ENCODE measurements at places on chromosomes 4 and X. TPM values are rescaled to one million over a fixed set of nuclear protein-coding genes. Genes with fewer than 3 reads are reported as not detected.

DNA sequence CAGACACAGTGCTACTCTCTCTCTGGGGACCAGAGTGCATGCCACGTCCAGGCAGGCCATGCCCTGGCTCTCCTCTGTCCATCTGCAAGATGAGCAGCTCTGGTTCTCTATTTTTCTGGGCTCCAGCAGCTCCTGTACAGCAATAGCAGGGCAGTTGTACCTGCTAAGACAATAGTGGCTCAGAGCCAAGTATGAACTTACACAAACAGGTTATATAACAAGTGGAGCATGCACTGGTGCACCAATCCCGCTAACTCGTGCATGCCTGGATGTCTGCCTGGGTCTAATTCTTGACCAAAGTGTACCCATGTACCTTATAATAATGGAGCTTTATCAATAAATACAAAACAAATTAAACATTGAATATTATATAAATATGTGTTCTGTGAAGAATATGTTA lies 392.3 kb downstream of the CENPC start:
- no peak for DNase-seq

GRCh38 chr4:74932832-74933561 lies at the start of gene PARM1:
PARM1 (plus strand) TSS chr4:74933116; CDS start chr4:74933328, 212 bp downstream.
- peak; percentile 85 for DNase-seq

- no peak for DNase-seq
Measured at GRCh38 chrX:43644124-43644701, 11.9 kb upstream of the MAOA start.

DNA sequence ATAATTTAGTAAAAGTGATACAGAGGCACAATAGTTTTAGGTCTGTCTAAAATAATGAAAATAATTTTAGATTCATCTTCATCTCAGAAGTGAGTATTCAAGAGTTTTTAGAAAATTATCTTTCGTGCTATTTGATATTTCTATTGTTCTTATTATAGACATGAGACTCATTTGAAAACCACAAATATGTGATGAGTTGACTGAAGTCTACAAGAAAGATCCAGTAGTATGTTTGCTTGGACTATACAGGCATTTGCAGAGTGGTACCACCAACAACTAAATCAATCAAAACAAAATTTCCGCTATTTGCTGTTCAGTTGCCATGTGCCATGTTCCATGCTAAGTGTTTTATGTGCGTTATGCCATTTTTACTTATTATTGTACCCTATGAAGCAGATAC lies 1318.5 kb downstream of the STIM2 start:
- no peak for DNase-seq

DNA sequence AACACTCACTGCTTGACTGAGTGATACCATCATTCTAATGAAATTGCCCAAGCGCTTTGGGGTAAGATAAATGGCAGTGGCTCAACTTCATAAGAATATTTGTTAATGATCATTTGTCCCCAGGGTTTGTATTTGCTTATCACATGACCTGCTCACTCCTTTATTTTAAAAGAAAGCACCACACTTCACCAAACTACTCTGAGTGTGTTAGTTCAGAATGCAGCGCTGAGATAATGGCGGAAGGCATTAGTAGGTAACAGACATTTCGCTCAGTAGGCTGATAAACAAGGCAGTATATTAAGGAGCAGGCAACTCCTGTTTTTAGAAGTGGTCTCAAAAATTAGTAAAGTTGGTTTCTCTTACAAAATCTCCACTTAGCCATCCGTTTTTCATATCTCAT lies 1.6 kb downstream of the SNX25 start:
- DNase-seq = no peak

DNA sequence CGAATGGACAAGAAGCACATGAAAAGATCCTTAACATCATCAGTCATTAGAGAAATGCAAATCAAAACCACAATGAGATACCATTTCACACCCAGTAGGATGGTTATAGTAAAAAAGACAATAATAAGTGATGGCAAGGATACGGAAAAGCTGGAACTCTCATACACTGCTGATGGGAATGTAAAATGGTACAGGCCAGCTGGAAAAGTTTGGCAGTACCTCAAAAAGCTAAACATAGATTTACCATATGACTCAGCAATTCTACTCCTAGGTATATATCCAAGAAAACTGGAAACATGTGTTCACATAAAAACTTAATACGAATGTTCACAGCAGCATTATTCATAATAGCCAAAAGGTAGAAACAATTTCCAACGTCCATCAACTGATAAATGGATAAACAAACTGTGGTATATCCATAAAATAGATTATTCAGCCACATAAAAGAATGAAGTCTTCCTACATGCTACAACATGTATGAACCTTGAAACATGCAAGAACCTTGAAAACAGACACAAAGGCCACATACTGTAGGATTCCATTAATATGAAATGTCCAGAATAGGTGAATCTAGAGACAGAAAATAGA lies 11.9 kb downstream of the RPS6KA3 start:
- no peak for DNase-seq

DNA sequence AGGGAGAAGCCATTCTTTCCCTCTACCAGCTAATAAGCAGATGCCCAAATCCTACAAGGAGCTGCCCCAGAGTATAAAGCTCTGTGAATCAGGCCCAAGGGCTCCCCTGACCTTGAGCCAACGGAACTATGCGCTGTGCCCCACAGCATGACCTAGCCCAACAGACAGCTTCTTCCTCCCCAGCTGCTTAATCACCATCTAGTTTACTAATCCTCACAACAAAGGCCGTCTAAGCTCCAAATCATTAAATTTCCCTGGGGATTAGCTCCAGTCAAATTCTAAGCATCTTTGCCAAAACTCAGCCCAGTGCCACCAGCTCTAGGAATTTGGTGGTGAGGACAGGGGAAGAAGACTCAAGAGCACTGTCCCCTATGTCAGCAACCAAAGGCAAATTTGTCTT lies 113.1 kb downstream of the SHROOM4 start:
- DNase-seq = no peak

DNA sequence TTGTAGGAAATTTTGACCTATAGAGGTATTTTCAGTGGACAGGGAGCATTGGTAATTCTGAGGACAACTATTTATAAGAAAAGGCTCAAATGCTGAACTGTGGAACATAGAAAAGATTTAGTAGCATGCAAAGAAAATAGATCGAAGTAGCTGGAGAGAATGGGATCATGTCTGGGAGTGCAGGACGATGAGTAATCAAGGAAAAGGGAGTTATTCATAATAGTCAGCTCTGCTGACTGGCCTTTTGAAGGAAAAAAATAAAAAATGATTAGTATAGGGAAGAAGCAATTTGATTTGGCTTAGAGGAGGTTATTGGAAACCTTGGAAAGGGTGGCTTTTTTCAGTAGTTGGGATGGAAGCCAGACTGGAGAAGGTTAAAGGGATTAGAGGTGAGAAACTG lies 22.9 kb upstream of the ANK2 start:
- DNase-seq = no peak

DNA sequence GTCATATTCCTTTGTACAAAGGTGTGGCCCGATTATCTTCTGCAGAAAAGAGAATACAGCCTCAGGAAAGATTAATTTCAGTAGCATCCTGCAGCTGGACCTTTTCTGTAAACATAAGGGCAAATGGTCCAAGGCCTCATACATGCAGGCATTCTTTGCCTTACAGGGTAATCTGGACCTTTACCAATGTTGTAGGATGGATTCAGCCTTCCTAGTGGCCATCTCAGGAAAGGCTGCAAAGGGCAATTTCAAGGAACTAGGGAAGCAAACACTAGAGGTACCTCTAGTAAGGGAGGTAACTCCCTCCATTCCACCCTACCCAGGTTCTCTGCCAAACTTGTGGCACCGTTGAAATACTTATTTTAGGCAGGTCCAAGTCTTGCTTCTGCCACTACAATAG lies 43.0 kb downstream of the UGT2B28 start:
- no peak for DNase-seq

- no peak for DNase-seq
Measured at GRCh38 chr4:169070895-169071218, 60.8 kb upstream of the CBR4 start.

- DNase-seq = no peak
Measured at GRCh38 chrX:10900585-10901289, 210.4 kb upstream of the HCCS start.

GRCh38 chrX:13293700-13294099 lies 26.2 kb downstream of the ATXN3L start:
- DNase-seq = no peak

DNA sequence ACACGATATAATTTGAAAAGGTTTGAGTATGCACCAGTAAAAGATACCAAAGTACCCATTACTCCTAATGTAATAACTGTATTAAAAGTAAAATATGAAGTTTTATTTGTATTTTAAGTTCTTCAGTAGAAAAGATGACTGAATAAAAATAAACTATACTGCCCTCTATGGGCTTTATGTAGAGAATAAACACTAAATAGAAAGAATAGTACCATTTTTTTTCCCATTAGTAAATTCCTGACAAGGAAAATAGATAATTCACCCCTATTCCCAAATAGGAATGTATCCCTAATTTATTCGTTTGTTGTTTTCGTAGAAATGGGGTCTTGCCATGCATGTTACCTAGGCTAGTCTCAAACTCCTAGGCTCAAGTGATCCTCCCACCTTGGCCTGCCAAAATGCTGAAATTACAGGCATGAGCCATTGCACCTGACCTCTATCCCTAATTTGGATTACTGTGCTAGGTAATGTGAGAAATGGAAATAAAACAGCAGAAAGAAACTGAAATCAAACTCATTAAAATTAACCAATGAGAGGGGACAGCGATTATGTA lies 73.6 kb upstream of the COX18 start:
- no peak for DNase-seq

DNA sequence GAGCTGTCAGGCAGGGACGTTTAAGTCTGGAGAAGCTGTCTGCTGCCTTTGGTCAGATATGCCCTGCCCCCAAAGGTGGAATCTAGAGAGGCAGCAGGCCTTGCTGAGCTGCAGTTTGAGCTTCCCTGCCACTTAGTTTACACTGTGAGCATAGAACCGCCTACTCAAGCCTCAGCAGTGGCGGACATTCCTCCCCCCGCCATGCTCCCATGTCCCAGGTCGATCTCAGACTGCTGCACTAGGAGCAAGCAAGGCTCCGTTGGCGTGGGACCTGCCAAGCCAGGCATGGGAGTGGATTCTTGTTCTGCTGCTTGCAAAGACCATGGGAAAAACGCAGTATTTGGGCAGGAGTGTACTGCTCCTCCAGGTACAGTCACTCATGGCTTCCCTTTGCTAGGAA lies 24.3 kb downstream of the PLK4 start:
- no peak for DNase-seq

- no peak for DNase-seq
Measured at GRCh38 chr4:124936427-124936826, 223.9 kb upstream of the ANKRD50 start.

- DNase-seq = no peak
Measured at GRCh38 chr4:155268821-155269220, 60.4 kb downstream of the NPY2R start.

CHIC2 gene
- total RNA-seq = 15.6 TPM

PRSS12 gene
- 4.6 TPM for total RNA-seq

RTL3 gene
- not detected for total RNA-seq

NPY1R gene
- total RNA-seq = 13.7 TPM

CT55 gene
- total RNA-seq = 0.40 TPM

S100P gene
- total RNA-seq = 3.5 TPM

ERCC6L gene
- total RNA-seq = 4.8 TPM

SLIT2 gene
- 11.6 TPM for total RNA-seq
